ENCODE measurements at places on chromosomes 12 and 14.

DNA sequence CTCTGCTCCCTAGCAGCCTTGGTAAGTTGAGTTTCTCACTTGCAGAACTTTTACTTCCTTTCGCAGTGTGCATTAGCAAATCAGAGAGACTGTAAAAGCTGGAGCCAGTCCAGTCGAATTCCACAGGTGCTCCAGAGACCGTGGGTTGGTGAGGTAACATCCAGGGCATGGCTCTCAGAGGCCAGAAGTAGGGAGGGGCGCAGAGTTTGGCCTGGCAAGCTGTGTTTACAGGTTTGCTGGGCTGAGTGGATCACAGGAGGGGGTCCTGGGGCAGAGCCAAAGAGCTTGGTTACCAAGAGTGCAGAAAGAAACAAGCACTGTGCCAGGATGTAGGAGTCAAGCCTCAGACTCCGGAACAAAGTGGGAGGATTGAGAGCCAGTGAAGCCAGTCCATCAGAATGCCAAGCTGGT is 10.2 kb upstream of the BHLHE41 start:
- no peak for DNase-seq

- no peak for DNase-seq
These were observed 169.7 kb downstream of the MYRFL start for GRCh38 chr12:69994724-69995173.

DNA sequence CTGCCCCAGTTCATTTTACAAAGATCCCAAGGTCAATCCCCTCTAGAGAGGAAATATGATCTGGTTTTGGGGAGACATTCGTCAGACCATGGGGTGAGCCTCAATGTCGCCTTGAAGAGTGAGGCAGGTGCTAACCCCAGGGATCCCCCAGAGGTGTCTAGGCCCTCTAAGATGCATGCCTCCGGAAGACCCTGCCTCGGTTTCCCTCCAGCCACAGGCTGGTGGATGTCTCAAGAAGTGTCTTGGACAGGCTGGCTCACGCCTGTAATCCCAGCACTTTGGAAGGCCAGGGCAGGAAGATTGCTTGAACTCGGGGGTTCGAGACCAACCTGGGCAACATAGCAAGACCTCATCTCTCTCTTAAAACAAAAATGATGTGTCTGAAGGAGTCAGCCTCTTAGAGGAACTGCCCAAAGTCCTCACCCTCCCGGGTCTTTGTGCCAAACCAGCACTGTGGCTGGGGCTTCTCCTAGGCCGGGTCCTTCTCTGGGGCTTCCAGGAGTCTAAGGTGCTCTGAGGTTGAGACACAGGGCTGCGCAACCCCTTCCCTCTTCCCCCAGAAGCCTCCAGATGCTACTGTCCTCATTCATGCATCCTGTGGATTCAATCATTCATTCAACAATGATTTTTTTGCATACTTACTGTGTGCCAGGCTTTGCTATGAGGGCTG is 24.7 kb upstream of the BEGAIN start:
- DNase-seq: no peak

- DNase-seq: no peak
These were observed 75.1 kb upstream of the NUDT4 start for GRCh38 chr12:93302331-93303229.

DNA sequence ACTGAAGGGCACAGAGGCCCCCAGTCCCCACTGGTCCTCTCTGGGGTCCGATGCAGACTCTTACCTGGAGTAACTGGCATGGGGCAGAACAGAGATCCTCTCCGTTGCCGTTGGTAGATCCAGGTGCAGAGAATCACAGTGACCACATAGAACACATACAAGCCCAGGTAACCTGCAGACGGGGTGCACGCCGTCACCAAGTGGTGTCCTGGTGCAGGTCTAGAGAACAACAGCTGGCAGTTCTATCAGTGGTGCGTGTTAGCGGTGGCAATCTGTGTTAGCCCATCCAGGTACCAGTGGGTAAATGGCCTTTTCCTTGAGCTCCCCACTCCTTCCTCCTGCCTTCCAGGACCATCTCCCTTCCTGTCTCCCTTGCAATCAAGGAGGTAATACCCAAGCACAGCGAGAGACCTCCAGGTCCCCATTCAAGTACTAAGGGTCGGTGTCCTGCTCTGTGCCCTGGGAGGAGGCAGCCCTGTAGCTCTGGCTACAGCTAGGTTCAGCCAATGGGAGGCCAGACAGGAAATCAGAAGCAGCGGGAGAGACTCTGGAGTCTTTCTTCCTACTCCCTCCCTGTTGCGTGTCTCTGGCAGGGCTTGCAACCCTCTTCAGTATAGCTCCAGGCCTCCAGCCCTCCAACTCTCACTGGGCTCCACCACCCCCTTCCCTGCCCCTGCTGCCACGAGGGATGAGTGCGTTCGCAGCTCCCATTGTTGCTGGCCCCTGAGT is 15.8 kb downstream of the SLC8B1 start:
- no peak for DNase-seq

DNA sequence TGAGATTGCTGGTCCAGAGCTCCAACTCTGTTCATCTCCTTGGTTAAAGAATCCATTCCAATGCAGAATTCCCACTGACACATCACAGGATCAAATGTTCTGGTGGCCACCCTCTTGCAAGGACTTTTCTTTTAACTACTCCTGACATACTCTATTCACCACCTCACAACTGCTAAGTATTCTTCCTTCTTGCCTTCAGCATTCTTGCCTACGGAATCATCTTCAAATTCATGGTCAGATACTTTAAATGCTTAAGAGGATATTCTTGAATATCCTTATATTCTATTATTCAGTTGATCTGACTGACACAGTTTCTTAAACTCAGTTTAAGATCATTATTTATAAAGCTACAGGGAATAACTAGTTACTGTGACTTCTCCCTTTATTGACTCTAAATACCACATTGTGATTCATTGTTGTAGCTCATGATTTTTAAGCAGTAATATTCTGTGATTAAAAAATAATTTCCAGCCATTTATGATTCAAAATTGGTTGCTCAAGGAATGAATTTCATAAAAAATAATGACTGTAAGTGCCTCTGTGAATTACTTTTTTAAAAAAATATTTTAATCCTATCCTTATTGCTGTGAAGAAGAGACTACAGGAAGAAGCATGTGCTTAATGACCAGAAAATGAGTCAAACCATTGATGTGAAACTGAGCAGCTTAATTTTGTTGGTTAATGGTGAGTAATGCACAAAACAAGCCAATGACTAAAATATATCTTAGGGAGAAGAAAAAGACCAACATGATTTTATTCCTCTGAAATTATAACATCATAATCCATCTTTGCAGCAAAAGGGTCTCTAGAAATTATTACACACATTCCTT is 207.1 kb downstream of the PIK3C2G start:
- DNase-seq: no peak

DNA sequence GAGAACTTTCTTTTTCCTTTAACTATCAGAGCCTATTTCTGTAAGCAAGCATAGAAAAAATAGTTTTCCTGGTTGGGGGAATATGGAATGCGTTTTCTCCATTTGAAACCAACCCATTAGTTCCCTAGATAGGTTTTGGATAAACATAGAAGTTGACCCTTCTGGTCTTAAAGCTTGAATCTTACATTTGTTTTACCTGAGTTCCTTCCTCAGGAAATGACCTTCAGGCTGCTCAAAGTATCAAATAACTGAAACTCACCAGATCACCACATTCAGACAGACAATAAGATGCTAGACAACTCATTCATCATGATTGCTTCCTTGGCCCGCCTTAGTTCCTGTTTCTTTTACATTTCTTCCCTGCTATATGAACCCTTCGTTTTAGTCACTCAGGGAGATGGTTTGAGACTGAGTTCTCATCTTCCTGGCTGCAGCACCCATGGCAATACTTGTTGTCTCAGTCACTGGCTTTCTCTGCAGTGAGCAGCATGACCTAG is 52.2 kb downstream of the LRP6 start:
- no peak for DNase-seq

DNA sequence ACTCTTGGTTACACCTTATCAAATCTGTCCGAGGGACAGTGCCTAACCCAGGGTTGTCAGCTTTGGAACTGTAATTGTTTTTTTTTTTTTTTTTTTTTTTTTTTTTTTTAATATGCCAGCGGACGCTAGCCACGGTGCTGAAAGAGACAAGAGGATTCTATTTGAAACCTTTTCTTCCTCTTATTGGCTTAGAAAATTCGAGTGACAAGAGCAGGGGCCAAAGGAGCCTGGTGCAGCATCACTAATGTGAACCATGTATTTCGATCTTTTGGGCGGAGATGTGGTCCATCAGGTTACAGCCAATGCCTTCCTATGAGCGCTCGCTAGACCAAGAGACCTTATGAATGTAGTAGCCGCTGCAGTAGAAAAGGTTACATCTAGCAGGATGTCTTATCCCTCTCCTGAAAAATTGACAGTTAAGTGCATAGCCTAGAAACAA is 922 bp downstream of the PTPRR start:
- no peak for DNase-seq

DNA sequence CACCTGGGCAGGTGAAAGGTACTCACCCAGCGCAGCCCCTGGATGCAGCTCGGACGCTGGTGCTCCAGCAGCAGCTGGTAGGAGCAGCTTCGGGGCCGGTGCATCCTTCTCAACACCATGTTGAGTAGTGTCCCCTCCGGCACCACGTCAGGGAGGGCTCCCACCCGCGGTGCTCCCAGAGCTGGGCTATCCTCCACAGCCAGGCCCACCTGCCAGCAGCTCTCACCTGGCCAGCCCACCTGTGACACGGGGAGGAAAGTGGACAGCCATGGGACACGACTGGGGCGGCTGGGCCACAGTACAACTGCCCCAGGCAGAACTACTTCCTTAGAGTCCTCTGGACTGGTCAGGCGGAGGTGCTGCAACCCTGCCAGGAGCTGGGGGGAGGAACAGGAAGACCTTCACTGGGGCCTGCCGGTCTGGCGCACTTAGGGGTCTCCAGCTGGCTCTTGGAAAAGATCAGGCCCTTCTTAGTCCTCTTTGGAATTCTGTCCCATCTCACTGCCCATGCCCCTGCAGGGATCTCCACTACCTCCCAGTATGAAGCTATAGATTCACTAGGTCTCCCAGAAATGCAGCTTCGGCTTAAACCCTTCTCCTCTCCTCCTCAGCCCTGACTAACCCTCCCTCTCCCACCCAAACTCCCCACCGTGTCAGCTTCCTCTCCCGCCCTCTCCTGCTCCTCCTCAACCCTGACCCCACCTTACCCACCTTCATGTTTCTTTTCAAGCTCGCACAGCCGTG is 668 bp downstream of the RAPGEF3 start:
- no peak for DNase-seq

- no peak for DNase-seq
These were observed 13.5 kb downstream of the B4GALNT3 start for GRCh38 chr12:473198-473597.

- no peak for DNase-seq
These were observed 172.7 kb downstream of the APAF1 start for GRCh38 chr12:98817742-98818141.

GRCh38 chr14:47270715-47271114 is 404.7 kb downstream of the MDGA2 start:
- DNase-seq: no peak
